ENCODE measurements at places on chromosomes 2 and 18.

- no peak for DNase-seq
These were observed 113.2 kb upstream of the CHAC2 start for GRCh38 chr2:53654396-53654795.

DNA sequence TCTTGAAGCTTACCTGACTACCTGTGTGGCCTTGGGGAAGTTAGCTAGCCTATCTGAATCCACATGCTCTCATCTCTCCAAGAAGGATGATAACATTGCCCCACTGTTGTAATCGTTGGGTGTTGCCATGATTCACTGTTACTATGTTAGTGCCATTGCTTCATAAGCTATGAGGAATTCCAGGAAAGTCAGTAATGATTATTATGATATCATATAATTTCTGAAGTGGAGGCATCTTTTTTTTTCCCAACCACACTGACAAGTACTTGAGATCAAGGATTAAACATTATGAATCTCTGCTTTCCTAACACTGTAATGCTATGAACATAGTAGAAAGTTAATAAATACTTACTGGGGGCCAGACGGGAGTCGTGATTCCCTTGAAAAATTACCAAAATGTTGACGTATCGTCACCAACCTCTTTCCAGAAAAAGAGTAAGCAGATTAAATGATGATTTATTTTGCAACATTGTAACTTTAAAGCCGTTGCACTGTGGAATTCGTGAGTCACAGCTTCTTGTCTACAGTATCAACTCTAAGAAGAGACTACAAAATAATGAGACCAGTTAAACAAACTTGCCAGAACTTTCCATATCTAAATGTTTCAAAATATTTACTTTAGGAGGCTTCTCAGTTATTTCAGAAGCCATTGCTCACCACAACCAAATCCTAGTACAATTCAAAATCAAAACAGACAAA lies 459.9 kb downstream of the PIK3C3 start:
- DNase-seq, result no peak

DNA sequence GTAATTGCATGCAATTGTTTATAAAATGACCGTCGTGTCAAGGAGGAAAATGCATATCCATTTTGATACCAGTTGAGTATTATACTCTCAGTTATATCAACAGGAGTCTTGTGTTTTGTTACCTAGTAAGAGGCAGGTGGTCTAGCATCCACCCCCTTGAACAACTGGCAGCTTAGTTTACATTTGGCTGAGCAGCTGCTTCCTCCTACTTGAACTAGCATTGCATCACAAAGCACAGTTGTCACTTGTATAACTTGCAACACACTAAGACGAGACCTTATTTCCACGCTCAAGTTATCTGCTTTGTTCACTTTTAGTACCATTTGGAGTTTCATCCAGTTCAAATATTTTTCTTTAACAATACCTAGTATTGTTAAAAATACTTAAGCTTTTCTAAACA lies 75.4 kb upstream of the UBE2E3 start:
- no peak for DNase-seq

DNA sequence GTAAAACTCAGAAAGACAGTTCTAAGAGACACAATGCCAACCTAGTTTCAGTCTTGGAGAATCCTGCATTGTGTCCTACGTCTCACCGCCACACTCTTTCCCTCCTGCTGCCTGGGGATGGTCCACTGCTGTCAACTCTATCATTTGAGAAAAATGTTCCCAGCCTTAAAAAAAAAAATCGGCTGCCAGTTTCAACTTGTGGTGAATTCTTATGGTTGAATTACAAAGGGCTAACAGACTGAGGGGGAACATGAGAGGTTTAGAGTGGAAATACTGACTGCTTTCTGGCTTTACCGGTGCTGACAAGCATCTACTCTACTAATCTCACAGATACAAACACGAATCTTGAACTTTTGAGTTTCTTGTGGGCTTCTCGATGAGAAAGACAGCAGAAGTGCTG lies 74.0 kb downstream of the NAB1 start:
- DNase-seq, result no peak

DNA sequence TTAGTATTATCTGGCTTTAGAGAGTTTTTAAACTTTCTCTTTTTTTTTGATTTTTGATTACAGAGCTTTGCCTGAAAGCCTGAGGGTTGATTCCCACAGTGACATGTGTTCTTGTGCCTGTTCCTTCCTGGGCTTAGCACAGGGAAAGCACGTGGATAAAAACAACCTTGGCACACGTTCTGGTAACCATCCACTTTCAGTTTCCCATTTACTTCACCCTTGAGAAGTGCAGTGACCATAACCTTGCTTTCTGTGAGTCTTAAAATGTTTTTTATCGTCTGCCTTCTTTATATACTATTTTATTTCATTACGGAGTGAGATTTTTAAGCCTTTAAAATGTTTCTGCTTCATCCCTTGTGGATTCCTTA lies 11.5 kb downstream of the CD226 start:
- DNase-seq, result no peak

- DNase-seq, result no peak
These were observed 12.6 kb downstream of the AGAP1 start for GRCh38 chr2:235506291-235506996.

- no peak for DNase-seq
These were observed 97.3 kb upstream of the CHAC2 start for GRCh38 chr2:53670331-53670730.

GRCh38 chr2:88620015-88620414 lies 7.2 kb downstream of the EIF2AK3 start:
- DNase-seq, result no peak

GRCh38 chr2:20623241-20623640 lies 27.7 kb downstream of the HS1BP3 start:
- DNase-seq, result no peak

- DNase-seq, result no peak
These were observed 32.5 kb downstream of the GREB1 start for GRCh38 chr2:11566383-11566782.

GRCh38 chr2:190159453-190159852 lies 96.9 kb upstream of the MSTN start:
- no peak for DNase-seq

GRCh38 chr2:79576451-79576850 lies 63.6 kb downstream of the CTNNA2 start:
- no peak for DNase-seq

- DNase-seq, result no peak
These were observed 134.2 kb downstream of the CBLN2 start for GRCh38 chr18:72409903-72410302.

GRCh38 chr2:8151888-8152287 lies 530.0 kb upstream of the ID2 start:
- DNase-seq, result no peak

DNA sequence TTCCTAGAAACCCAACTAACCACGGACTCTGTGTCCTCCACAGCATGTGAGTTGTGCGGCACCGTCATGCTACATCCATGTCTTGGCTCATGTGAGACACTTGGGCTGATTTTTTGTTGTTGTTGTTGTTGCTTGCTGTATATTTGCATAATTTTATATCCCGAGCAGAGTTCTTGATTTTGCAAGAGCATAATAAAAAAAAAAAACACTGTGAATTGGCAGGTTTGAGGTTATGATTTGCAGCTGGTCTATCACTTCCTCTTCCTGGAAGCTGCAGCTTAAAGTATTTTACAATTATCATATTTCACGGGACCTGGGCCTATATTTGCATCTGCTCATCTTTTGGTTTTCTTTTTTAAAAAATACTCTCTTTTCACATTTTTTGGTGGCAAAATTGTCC lies 142.3 kb upstream of the NRP2 start:
- DNase-seq, result no peak

- DNase-seq, result no peak
These were observed 209.3 kb downstream of the TDRD15 start for GRCh38 chr2:21332993-21333625.

- no peak for DNase-seq
These were observed 76.2 kb downstream of the CHRNA1 start for GRCh38 chr2:174688079-174688478.

DNA sequence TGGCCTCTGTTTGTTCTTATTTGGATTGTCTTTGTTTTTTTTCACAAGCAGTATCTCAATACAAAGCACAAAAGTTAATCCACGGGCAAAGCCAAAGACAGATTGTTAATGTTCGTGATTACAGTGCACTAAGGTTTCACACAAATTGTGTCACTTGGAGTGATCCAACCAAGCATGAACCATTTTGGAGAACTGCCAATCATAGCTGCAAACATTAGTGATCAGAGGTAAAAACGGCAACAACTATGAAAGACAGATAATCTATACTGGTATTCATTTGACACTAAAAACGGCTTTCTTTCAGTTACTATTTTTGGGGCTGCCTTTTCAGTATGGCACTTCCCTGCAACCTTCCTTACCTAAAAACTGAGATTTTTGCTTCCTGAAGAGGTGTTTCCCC lies 213.1 kb upstream of the GULP1 start:
- no peak for DNase-seq

DNA sequence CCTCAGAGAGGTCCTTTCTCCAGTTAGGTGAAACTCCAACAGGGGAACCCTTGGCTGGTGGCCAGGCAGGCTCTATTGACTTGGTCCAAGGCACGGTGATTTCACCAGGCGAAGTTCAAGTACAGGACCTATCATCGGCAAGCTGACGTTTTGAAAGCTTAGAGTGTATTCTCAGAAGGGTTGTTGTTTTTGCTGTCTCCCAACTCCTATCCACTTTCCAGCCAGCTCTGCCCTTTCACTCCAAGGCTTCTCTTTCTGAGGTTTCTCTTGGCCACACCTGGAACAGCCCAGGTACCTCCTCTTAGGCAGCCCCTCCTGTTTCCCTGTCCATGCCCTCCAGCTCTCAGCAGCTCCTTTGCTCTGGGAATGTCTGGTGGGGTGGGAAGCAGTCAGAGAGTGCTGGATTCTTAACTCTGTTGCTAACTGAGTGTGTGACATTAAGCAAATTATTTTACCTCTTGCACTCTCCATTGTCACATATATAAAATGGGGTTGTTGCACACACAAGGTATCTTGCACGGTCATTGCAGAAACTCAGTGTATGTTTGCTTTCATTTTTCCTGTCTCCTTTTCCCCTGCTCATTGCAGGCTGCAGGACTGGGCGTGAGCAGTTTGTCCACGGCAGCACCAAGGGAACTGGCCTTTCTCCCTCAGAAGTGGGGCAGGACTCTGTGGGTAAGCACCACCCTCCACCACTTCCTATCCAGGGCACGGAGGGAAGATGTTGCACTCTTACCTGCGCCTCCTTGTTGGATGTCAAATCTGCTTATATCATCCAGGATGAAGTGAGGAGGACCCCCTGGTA lies 30.2 kb downstream of the CAPN13 start:
- DNase-seq, result no peak

GRCh38 chr2:120431386-120432292 lies 85.7 kb downstream of the INHBB start:
- DNase-seq, result no peak

GRCh38 chr18:50880119-50880465 lies 1.2 kb downstream of the ME2 start:
- DNase-seq, result no peak

GRCh38 chr2:207468488-207468887 lies 61.3 kb upstream of the CREB1 start:
- no peak for DNase-seq

DNA sequence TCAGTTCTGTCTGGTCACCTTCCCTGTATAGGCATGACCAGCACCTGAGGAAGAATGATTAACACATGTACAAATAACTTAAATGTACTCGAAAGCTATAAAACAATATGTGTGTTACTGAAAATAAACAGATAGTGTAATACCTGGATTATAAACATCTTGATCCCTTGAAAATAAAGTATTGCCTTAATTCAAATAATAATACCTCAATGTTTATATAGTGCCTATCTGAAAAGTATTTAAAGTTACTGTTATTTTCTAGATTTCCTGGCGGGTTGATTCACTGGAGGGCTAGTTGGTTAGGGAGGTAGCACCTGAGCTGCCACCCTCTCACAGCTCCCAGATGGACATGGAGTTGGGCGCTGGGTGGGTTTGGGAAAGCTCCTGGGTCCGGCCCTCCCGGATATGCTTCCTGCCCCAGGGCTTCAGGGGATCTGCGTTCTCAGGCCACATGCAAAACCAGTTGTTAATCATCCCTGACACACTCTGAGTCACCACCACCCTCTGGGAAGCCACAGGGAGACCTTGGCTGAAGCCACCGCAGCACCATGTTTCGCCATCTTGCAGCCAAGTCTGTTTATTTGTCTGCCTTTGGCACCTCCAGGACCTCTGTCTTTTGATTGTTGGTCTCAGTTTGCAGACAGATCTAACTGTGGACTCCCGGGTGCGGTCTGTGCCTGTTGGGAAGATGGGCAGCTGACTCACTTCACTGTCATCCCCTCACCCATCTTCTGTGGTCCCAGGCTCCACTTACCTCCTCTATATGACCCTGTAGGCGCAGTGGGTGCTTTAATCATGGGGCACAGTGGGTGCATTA lies 35.3 kb downstream of the RAB31 start:
- DNase-seq, result no peak

DNA sequence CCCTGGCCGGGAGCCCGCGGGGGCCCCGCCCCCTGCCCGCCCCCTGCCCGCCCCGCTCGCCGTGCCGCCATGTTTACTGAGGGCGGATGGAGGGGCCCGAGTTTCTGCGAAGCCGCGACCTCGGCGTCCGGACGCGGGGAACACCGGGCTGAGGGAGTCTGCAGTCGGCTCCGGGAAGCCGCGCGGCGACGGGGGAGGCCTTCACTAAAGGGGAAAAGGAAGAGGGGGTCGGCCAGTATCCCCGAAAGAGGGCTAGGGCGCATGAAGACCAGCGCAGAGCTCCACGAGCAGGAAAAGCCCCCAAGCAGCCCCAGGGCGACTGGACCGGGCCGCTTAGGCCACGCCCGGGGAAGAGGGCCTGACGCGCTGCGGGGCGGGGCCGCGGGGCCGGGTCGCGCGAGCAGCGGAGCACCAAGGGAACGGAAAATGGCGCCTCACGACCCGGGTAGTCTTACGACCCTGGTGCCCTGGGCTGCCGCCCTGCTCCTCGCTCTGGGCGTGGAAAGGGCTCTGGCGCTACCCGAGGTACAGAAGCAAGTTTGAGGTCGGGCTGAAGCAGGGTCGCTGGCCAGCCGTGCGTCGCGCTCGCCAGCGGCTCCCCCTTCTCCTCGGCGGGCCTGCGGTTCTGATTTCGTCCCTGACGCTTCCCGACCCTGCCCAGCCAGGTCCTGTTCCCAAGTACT lies at the start of the genes ATRAID and SLC5A6:
Gene ATRAID, plus strand, starts transcription at position 99 of the 683 bp plus-strand sequence. Its CDS starts 328 bp downstream, at position 427.
Gene SLC5A6, minus strand, starts transcription at position 326 of the 683 bp plus-strand sequence. CDS start 4,618 bp downstream, outside the sequence.
- DNase-seq, result peak; percentile 86

DNA sequence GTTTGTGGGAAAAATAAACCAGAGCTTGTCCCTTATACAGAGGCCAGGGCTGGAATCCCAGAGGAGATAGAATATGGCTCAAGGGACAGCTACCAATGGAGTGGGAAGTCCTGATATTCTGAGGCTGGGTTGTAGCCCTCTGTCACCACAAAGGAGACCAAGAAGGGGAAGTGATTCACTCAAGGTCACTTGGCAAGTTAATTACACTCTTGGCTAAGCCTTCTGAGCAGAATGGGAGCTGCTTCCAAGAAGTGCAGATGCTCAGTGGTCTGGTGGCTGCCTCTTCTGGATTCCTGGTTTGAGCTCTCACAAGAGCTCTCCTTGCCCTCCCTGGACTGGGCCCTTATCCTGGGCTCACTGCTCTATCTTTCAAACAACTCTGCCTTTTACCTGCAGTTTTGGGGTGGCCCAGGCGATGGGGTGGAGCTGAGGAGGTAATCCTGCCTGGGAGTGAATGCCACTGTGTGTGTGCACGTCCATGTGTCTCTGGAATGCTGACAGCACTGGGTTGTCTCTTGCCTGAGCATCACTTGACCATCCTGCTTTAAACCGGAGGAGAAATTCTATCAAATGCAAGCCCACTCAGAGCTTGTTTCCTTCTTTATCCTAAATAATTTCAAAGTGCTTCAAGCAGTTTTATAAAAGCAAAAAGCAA lies 168.2 kb downstream of the KCNS3 start:
- DNase-seq, result no peak

Data from activated effector memory CD4-positive, alpha-beta T cell treated with Interleukin-2 at 50 U/mL for 16 hours (primary cell).